ENCODE measurements at places on chromosomes 2 and 18. TPM values are rescaled to one million over a fixed set of nuclear protein-coding genes. Genes with fewer than 3 reads are reported as not detected.

- no peak for DNase-seq
Measured at GRCh38 chr2:177908182-177908581, 164.4 kb downstream of the PDE11A start.

Gene COLEC12
- 0.03 TPM for total RNA-seq

DNA sequence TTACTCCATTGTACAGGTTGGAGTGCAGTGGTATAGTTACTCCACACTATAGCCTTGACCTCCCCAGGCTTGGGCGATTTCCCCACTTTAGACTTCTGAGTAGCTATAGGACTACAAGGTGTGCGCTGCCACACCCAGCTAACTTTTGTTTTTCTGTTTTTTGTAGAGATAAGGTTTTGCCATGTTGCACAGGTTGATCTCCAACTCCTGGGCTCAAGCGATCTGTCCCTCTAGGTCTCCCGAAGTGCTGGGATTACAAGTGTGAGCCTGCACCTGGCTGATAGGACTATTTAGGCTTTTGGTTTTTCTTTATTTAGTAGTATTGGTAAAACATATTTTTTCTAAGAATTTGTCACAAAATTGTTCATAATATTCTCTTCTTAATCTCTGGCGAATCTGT lies 121.7 kb downstream of the PHLPP1 start:
- no peak for DNase-seq

DNA sequence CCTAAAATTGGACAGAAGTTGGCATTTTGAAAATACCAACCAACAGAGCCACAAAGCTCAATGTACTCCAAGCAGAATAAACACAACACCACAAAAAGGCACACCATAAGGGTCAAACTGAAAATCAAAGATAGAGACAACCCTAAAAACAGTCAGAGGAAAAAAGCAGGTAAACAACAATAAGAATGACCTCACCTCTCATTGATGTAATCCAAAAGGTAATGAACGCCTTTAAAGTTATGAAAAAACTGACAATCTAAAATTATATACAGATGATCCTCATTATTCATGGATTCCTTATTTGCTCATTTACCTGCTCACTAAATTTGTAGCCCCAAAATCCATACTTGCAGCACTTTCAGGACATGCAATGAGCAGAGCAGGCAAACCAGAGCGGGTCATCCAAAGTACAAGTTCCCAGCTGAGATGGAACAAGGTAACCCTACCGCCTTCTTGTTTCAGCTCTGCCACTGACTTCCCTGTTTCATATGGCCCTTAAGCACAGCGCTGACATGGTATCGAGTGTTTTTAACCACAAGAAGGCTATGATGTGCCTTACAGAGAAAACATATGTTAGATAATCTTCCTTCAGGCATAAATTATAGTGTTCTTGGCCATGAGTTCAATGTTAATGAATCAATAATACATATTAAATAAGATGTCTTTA lies 17.0 kb downstream of the RTN4 start:
- DNase-seq, result no peak

GRCh38 chr2:200985799-200986198 lies 22.3 kb upstream of the ORC2 start:
- no peak for DNase-seq

All from Panc1 (cell line).